ENCODE measurements at places on chromosomes 6 and 20. TPM values are rescaled to one million over a fixed set of nuclear protein-coding genes. Genes with fewer than 3 reads are reported as not detected.

The SLC22A2 gene
- total RNA-seq, result not detected

The SSTR4 gene
- total RNA-seq, result not detected

The GSTA3 gene
- total RNA-seq, result not detected

GRCh38 chr6:112478036-112478435 lies 130.9 kb downstream of the RFPL4B start:
- DNase-seq, result no peak

GRCh38 chr6:84218091-84218490 lies 9.4 kb downstream of the CEP162 start:
- no peak for DNase-seq

DNA sequence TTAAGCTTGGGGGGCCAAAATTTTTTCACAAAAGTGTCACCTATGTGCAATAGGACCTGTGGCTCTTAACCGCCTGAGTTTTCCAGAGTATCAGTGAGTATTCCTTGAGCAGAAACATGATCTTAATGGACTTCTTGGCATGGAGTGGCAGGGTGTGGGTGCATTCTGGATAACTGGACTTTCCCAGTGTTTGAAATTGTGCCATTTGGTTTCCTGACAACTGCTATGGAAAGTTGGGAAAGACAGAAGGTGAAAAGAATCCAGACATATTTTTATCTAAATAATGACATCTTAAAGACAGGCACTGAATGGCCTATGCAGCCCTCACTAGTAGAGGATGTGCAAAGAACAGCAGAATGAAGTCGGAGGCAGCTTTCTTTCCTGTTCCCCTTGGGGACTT lies 34.3 kb upstream of the ADTRP start:
- no peak for DNase-seq
